Cortex of kidney (tissue), 1 donor: ENCODE measurements at places on chromosomes 16 and 17.

DNA sequence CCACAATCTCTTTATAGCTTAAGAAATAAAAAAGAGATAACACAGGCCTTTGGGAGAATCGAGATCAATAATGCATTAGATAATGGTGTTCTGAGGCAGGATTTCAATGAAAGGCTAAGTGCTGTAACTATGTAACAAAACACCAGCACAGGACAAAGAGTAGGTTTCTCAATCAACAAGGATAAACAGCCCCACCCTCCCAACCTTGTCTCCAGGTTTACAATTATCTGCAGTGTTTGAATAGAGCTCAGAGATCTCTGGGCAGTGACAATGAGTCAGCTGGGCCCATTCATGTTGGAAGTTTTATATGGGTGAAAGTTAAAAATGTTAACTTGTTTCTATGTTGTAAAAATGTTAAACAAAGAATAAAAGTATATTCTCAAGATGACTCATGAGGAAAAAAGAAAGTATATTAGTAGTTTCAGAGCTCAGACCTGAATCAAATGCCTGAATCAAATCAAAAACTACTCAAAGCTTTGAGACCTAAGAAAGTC, 17.0 kb upstream of the KRT20 start:
- no peak for DNase-seq

DNA sequence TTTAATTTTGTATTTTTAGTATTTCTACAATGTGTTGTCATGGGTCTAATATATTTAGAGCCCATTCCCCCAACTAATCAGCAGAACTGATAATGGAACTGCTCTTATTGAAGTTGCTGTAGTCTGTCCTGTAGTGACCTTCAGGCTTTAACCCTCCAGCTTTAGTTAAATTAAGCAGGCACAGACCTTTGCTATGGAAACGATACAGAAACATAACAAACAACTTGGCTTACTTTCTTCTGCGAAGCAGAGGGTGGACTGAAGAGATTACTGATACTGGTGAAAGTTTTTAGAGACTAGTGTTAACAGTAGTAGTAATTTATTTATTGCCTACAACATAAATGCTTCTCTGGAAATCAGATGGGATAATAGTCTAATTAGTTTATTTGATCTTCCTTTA, 61.4 kb downstream of the NFATC3 start:
- DNase-seq = no peak

DNA sequence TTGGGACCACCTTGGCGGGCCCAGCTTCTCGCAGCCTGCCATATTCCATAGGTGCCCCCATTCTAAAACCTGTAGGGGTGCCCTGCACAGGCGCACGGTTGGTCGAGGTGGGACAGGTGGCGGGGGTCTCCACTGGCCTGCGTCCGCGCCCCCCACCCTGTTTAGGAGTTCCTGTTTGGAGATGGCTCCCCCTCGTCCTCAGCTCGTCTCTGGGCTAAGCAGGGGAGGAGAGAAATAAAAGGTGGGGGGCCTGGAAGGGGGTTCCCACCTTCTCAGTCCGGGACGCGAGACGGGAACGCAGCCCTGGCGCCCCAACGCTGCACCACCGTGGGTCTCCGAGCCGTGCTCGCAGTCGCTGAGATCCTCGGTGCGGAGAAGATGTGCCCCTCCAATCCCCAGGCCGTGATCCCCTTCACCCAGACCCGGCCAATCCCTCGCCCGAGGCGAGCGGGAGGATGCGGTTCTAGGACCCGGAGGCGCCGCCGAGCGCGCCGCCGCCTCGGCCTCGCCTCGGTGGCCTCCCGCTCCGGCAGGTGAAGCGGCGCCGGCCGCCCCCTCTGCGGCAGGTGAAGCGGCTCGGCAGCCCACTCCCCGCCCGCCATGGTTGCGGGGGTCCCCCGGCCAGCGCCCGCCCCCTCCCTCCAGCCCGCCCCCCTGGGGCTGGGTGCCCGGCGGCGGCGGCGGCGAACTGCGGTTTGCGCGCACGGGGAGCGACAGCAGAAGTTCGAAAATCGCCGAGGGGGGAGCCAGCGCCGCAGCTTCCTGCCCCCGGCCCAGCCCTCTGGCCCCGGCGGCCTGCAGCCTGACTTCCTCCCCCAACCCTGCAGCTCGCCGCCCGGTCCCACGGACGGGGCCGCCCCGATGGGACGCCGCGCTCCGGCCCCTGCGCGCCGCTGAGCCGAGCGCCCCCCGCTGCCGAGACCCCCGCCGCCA, at the start of gene FMNL1:
FMNL1 (plus strand) TSS at position 805 of the 933 bp plus-strand sequence. CDS start 240 bp downstream, outside the sequence.
- no peak for DNase-seq

- no peak for DNase-seq
Observed at GRCh38 chr17:33955461-33955860, 299.6 kb upstream of the CCL2 start.

DNA sequence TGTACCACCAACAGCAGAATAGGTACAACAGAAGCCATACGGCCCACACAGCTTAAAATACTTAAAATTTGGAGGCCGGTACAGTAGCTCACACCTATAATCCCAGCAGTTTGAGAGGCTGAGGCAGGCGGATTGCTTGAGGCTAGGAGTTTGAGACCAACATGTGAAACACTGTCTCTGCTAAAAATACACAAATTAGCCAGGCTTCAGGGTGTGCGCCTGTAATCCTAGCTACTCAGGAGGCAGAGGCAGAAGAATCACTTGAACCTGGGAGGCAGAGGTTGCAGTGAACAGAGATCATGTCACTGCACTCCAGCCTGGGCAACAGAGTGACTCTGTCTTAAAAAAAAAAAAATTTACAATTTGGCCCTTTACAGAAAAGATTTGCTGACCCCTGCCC, 17.0 kb downstream of the GFOD2 start:
- DNase-seq = no peak

GRCh38 chr17:9509236-9509816, 66.3 kb downstream of the STX8 start:
- no peak for DNase-seq

- DNase-seq = no peak
Observed at GRCh38 chr16:73368715-73369114, 320.8 kb upstream of the ZFHX3 start.

- no peak for DNase-seq
Observed at GRCh38 chr16:17416461-17417311, 54.1 kb downstream of the XYLT1 start.

DNA sequence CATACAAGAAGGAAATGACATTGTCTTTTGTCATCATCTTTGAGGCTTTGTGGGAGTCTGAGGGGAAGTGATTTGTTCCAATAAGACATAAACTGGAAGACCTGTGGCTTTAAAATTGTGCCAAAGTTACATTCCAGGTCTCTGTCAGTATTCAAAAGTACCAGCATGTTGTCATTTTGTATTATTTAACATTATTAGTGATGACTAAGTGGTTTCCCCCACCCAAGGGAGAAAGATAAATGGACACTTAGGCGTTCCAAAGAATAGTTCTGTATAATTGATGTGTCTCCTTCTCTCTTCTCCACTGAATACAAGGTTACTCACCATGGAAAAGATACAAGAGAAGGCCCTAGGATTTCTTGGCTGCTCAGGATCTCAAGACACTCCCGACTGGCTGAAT, 3.8 kb downstream of the CFAP97D1 start:
- DNase-seq = no peak

- DNase-seq = no peak
Observed at GRCh38 chr17:75604034-75604695, 16.6 kb downstream of the MYO15B start.
